ENCODE measurements at places on chromosomes 1 and 21.
A peak's percentile ranks its signal among the peaks of the same experiment; 100 is the strongest.

GRCh38 chr1:200409761-200410565 lies at the start of gene ZNF281:
TSS of gene ZNF281 (minus strand) at chr1:200410036. CDS start at chr1:200409705, 331 bp downstream.
- peak; percentile 93 for DNase-seq

DNA sequence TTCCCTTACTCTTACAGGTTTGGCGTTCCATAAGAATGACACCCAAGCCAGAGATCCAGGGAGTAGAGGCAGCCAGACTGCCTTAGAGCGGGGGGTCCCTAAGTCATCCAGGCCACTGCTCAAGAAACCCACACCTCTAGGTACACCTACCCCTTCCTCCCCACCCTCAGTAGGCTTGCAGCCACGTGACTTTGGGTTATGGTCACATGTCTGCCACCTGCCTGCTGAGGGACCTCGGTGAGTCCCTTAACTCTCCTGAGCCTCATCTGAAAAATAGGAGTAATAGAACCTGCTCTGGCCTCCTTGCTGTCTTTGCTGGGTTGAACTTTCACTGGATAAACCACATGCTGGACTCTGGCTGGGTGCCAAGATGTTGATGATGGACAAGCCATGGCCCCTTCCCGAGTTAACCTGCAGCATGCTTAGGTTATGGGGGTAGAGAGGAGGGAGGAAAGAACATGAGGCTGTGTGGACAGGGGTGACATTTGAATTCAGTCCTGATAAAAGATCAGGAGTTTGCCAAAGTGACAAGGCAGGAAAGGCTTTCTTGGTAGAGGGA lies 4.5 kb downstream of the RPS6KA1 start:
- no peak for DNase-seq

DNA sequence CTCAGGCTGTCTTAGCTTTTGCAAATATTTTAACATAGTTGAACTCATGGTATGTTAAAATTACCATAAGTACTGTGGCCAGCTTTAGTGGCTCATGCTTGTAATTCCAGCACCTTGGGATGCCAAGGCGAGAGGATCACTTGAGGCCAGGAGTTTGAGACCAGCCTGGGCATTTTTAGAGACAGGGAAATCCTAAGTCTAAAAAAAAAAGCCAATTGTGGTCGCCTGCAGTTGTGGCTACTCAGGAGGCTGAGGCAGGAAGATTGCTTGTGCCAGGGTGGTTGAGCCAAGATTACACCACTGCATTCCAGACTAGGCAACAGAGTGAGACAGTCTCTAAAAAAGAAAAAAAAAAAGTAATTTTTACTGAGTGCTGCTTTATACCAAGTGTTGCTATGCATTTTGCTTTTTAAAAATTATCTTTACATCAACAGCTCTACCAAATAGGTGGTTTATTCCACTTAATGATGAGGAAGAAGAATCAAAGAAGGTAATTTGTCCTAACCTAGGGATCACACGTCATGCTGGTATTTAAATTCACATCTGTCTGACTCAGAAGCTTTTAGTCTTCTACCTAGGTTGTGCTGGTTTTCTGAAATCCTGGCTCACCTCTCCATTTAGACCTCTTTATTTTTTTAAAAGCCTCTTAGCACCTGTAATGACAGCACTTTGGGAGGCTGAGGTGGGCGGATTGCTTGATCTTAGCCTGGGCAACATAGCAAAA lies 16.8 kb downstream of the PPP1R12B start:
- DNase-seq: no peak

DNA sequence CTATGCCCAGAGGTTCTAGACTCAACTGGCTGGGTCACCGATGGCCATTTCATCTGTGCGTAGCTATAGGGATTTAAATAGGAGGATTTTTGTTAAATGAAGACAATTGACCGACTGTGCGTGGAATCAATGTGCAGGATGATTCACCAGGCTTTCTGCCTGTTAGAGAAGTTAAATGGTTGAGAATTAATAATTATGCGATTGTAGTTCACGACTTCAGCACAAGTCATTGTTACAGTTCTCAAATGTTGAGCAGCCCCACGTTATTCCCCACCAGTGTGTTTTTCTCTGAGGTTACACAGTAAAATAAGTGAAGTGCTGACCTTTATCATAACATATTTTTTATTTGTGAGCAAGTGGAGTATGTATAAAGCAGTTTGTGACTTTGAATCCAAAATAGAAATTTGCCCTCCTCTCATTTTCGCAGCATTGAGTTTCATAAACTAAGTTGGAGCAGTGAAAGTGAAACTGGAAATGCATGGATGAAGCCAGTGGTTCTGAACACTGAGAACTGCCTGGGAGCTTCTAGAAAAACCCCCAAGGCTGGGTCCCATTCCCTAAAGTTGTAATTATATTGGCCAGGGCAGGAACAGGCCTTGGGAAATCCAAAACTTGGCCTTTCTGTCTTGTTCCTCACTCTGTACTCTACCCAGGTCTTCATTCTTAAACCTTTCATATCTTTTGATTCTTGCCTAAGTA lies 102.6 kb downstream of the GALNT2 start:
- DNase-seq: no peak

DNA sequence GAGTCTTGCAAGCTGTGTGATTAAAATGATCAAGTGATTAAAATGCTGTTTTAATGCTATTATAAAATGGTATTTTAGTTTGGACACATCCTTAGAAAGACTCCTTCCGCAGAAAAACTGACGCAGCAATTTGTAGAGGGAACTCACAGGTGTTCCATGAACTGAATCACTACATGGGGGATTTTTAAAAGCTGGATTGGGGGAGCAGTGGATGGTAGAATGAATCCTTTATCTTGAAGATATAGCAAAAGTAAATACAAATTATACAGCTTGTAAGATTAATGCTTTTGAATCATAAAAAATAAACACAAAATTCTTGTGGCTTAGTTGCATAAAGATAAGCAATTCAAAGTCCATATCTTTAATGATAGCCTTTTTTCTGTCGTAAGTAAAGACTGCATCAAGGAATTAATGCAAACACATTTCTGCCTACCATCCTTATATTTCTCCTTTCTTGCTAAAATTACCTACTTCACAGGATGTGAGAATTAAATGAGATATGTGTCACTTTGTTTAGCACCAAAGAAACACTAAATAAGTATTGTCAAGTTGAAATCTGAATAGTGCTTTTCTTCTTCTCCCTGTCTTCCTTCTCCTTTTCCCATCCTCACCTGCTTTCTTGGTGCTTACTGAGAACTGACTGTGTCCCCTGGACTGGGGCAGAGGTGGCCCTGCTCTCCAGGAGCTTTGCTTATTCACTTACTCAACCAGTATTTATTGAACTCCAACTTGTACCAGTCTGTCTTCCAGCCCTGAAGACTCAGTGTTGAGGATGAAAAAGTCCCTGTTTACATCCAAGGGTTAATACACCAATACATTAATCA lies 61.5 kb upstream of the F3 start:
- no peak for DNase-seq

- DNase-seq: no peak
Observed at GRCh38 chr1:93577536-93578432, 103.9 kb downstream of the BCAR3 start.

- DNase-seq: no peak
Observed at GRCh38 chr1:997713-997992, 2.2 kb downstream of the HES4 start.

- DNase-seq: no peak
Observed at GRCh38 chr1:243719476-243719875, 130.6 kb downstream of the AKT3 start.
